Psoas muscle (tissue), 8 donors: ENCODE measurements at places on chromosomes 11 and 22. TPM values are rescaled to one million over a fixed set of nuclear protein-coding genes. Genes with fewer than 3 reads are reported as not detected.

- H3K36me3 ChIP-seq, result no peaks in the 10 kb centered on the region
- DNase-seq, result no peak
- H3K4me3 ChIP-seq, result no peak overlapping the region
- no peaks in the 10 kb centered on the region for H3K27me3 ChIP-seq
- no peak overlapping the region for H3K27ac ChIP-seq
- no peaks in the 10 kb centered on the region for H3K4me1 ChIP-seq
Measured at GRCh38 chr11:38593649-38594048, 1995.6 kb upstream of the RAG2 start.

DNA sequence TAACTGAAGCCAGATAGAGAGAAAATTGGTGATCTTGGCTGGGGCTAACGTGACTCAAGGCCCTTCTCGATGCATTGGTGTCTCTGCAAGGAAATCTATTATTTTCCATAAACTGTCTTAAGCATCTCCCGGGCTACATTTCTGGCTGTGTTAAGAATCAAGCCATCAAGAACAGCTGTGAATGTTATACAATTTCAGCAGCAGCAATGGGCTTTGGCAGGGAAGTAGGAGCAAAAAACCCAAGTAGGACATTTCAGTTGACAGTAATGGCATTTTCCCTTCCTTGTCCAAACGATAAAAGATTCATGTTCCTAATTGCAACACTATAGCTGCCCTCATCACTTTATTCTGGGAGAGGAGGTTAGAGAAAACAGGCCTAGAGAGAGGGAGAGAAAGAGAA, 335.0 kb downstream of the CADM1 start:
- H3K4me1 ChIP-seq, result peaks cover 18% of the 10 kb centered on the region
- H3K27ac ChIP-seq, result peak overlapping the region; percentile 86
- H3K27me3 ChIP-seq, result no peaks in the 10 kb centered on the region
- no peak for DNase-seq
- H3K4me3 ChIP-seq, result no peak overlapping the region

The ATG16L2 gene
- total RNA-seq, result 4.9 TPM

- peaks cover 38% of the 10 kb centered on the region for H3K4me1 ChIP-seq
- H3K27ac ChIP-seq, result no peak overlapping the region
- no peaks in the 10 kb centered on the region for H3K27me3 ChIP-seq
- no peak for DNase-seq
- H3K4me3 ChIP-seq, result no peak overlapping the region
- peaks cover 23% of the 10 kb centered on the region for H3K36me3 ChIP-seq
Measured at GRCh38 chr11:126339073-126339862, 16.2 kb upstream of the ST3GAL4 start.

The HMOX1 gene
- total RNA-seq, result 26.0 TPM

The LRRC56 gene
- total RNA-seq, result 0.84 TPM

DNA sequence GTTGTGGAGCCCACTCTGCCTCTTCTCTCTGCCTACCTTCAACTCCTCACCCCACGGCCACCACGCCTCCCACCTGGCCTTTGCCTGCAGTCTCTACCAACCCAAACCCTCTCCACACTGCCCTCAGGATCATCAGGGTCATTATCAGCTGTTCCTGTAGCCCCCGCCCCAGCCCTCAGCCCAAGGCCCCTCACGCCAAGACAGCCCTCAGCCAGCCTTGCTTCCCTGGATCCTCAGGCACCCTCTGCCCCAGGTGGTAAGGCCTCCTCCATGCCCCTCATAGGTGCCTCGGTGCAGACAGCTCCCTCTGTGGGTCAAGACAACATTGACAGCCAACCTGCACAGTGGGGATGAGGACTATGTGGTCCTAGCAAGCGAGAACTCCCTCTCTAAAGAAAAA, 1.7 kb downstream of the SBF1 start:
- no peaks in the 10 kb centered on the region for H3K36me3 ChIP-seq
- no peak overlapping the region for H3K27ac ChIP-seq
- peak overlapping the region; percentile 88 for H3K4me3 ChIP-seq
- peaks cover 50% of the 10 kb centered on the region for H3K4me1 ChIP-seq
- no peaks in the 10 kb centered on the region for H3K27me3 ChIP-seq

The CHADL gene
- 1.9 TPM for total RNA-seq

GRCh38 chr11:15920856-15921629, 435.3 kb downstream of the SOX6 start:
- no peak overlapping the region for H3K4me3 ChIP-seq
- H3K27ac ChIP-seq, result no peak overlapping the region
- H3K4me1 ChIP-seq, result no peaks in the 10 kb centered on the region
- no peaks in the 10 kb centered on the region for H3K27me3 ChIP-seq

DNA sequence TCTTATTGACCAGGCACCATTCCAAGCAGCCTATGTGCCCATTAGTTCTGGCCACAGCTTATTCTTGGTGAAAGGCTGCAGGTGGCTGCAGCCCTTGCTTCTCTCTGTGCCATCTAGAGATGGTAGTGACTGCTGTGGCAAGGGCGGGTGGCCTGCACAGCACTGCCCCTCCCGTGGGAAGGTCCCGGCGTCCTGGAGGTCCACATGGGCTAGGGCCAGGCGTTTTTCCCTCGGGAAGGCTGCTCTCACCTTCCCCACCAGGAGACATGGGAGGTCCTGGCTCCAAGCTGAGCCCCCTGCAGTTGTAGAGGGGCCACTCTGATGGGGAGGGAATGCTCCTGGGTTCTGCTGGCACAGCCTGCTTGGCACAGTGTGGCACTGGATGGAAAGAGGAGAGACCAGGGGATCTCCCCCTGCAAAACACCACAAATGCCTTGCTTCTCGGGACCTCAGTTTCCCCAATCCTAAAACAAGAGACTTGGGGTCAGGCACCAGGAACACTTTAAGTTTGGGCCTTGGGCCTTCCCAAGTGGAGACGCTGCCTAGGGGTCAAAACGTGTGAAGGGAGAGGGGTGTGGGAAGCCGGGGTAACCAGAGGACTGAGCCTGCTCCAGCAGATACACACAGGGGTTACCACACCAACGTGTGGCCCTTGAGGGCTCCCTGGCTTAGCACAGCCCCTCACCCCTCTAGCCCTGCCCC, 10.0 kb upstream of the TBC1D22A start:
- no peak for DNase-seq
- H3K4me3 ChIP-seq, result no peak overlapping the region
- no peaks in the 10 kb centered on the region for H3K27me3 ChIP-seq
- H3K27ac ChIP-seq, result no peak overlapping the region
- H3K36me3 ChIP-seq, result no peaks in the 10 kb centered on the region
- H3K4me1 ChIP-seq, result peaks cover 41% of the 10 kb centered on the region

DNA sequence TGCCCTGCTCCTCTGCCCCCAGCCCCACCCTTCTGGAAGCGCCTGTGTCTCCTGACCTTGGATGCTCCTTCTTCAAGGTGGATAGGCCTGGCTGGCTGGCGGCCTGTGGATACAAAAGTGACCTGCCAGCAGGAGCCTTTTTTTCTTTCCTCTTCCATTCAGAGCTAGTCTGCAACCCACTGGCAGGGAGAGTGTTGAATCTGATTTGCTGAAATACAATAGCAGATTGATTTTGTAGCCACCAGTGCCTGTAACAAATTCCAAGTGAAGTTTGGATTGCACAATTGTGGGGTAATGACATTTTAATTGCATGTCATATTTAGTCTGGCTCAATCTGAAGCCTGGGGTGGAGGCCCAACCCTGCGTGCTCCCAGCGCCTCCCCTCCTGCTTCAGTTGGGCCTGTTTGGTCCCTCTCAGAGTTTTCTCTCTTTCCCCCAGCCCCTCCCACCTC, 97.2 kb downstream of the GRIK4 start:
- no peak overlapping the region for H3K27ac ChIP-seq
- H3K4me1 ChIP-seq, result no peaks in the 10 kb centered on the region
- H3K4me3 ChIP-seq, result no peak overlapping the region
- peaks cover 4% of the 10 kb centered on the region for H3K27me3 ChIP-seq
- H3K36me3 ChIP-seq, result no peaks in the 10 kb centered on the region

- H3K4me1 ChIP-seq, result peaks cover 35% of the 10 kb centered on the region
- H3K4me3 ChIP-seq, result no peak overlapping the region
- peaks cover 11% of the 10 kb centered on the region for H3K36me3 ChIP-seq
- peak overlapping the region; percentile 93 for H3K27ac ChIP-seq
- H3K27me3 ChIP-seq, result no peaks in the 10 kb centered on the region
Measured at GRCh38 chr11:12900496-12900895, 108.6 kb upstream of the RASSF10 start.
